ENCODE measurements at places on chromosomes 11 and 22.

- DNase-seq: no peak
Measured at GRCh38 chr11:15112131-15112541, 2.6 kb upstream of the INSC start.

DNA sequence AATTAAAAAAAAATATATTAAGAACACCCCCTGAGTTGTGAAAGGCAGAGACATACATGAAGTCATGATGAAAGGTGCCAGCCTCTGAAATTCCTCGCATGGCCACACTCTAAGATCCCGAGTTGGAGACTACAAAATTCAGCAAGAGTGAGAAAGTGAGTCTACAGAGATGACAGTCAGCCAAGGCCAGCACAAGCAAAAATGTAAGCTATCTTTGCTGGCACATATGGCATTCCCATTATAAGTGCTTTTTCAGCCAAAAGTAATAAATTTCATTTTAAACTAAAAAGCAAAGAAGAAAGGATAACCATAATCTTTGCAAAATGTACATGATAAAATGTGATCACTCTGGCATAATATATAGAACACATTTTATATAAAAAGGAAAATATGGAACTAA is 40.6 kb downstream of the FANCF start:
- DNase-seq: no peak

- DNase-seq: no peak
Measured at GRCh38 chr22:43014316-43014868, 557 bp downstream of the PACSIN2 start.

DNA sequence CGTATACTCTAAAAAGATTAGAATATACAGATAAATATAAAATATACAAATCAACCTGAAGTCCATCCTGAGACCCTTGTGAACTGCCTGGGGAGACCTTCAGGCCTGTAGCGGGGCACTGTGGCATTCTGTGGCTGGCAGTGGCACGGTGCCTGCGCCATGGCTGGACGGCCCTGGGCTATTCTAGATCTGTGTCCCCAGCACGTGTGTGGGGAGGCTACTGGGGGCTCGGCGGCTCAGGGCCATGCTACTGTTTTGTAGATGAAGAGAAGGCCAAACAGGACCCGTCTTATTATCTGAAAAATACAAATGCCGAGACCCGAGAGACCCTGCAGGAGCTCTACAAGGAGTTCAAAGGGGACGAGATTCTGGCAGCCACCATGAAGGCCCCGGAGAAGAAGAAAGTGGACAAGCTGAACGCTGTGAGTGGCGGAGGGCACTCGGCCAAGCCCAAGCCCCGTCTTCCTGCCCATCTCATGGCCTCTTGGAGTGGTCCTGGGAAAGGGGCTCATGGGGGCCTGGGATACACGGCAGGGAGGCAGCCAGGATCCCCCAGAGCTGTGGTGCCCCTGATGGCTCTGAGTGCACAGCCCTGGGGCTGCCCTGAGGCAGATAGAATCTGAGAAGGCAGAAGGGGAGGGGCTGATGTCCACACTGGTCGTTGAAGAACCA is 18.8 kb downstream of the PPIL2 start:
- DNase-seq: no peak

DNA sequence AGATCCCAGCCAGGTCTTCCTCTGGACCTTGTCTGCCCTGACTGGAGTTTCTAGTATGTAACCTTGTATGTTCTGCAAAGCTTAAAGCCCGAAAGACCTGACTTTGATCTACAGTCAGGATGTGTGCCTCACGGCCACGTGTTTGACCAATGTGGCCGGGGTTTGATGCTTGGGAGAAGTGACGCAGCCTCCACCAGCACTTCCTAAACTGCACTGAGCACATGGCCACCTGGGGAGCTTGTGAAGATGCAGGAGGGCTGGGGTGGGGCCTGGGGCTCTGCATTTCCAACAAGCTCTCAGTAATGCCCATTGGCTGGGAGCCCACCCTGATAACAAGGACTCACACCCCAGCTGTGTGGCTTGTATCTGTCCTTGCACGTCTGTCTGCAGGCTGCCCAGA is 53.2 kb downstream of the NAT10 start:
- DNase-seq: no peak

- no peak for DNase-seq
Measured at GRCh38 chr11:47244448-47245350, 3.9 kb downstream of the ACP2 start.

GRCh38 chr11:71086687-71087258 is 165.6 kb downstream of the SHANK2 start:
- DNase-seq: no peak
